ENCODE measurements at places on chromosomes 5 and 9. TPM values are rescaled to one million over a fixed set of nuclear protein-coding genes. Genes with fewer than 3 reads are reported as not detected.

- H3K27ac ChIP-seq, result peak overlapping the region; percentile 60
- no peaks in the 10 kb centered on the region for H3K27me3 ChIP-seq
- H3K4me3 ChIP-seq, result no peak overlapping the region
- no peaks in the 10 kb centered on the region for H3K36me3 ChIP-seq
Measured at GRCh38 chr9:27538647-27539046, 9.0 kb upstream of the MOB3B start.

GRCh38 chr5:127112347-127112864 lies 39.1 kb upstream of the C5orf63 start:
- DNase-seq, result no peak
- no peaks in the 10 kb centered on the region for H3K27me3 ChIP-seq
- no peaks in the 10 kb centered on the region for H3K36me3 ChIP-seq
- no peak overlapping the region for H3K27ac ChIP-seq
- H3K4me1 ChIP-seq, result no peaks in the 10 kb centered on the region
- no peak overlapping the region for H3K4me3 ChIP-seq

DNA sequence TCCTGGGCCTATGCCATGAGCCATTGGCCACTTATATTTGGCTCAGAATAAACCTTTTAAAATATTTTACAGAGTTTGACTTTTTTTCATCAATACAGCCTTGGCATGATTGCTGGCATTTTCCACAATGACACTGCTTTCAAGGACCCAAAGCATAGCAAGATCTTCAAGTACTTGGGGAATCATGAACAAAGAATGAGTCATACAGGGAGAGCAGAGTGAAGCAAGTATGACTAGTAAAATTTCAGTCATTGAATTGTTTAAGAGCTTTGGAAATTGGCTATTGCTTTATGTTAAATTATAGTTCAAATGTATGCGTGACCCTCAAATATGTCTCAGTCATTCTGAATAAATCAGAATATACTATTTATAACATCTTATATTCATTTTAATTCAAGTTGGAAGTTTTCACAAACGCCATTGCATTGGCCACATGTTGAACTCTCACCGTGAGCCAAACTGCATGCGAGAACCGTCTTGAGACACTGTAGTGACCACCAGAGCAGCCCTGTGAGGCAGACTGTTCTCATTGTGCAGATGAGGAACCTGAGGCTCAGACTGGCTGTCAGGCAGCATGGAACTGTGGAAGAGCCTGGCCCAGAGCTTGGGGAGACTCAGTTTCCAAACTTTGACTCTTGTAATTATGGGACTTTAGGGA lies 52.9 kb downstream of the GDNF start:
- DNase-seq, result no peak
- H3K27ac ChIP-seq, result no peak overlapping the region
- H3K4me1 ChIP-seq, result no peaks in the 10 kb centered on the region
- H3K27me3 ChIP-seq, result no peaks in the 10 kb centered on the region

- no peaks in the 10 kb centered on the region for H3K4me1 ChIP-seq
- H3K27ac ChIP-seq, result no peak overlapping the region
- no peak for DNase-seq
- H3K27me3 ChIP-seq, result no peaks in the 10 kb centered on the region
Measured at GRCh38 chr9:98917746-98918487, 25.8 kb upstream of the COL15A1 start.

DNA sequence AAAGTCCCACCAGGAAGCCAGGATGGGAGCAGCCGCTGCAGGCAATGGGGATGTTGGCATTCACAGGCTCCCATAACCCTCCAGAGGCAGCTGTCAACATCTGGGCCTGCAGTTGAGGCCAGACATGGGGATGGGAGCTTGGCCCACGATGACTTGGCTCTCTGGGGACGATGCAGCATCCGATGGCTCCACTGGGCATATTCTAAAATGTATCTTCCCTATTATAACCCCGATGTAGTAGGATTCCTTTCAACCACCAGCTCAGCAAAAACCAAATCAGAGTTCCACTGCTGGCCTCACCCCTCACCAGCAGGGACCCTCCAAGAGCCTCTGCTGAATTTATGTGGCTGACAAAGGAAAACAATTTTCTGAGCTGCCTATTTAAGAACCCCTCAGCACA lies 7.1 kb downstream of the SPRY4 start:
- H3K36me3 ChIP-seq, result no peaks in the 10 kb centered on the region
- no peak overlapping the region for H3K27ac ChIP-seq
- H3K4me3 ChIP-seq, result no peak overlapping the region
- peaks cover 6% of the 10 kb centered on the region for H3K4me1 ChIP-seq
- DNase-seq, result no peak

- H3K4me3 ChIP-seq, result no peak overlapping the region
- DNase-seq, result no peak
- H3K27me3 ChIP-seq, result no peaks in the 10 kb centered on the region
- H3K27ac ChIP-seq, result no peak overlapping the region
Measured at GRCh38 chr5:124044613-124045012, 532.6 kb downstream of the CSNK1G3 start.

- no peaks in the 10 kb centered on the region for H3K27me3 ChIP-seq
- no peaks in the 10 kb centered on the region for H3K36me3 ChIP-seq
- no peaks in the 10 kb centered on the region for H3K4me1 ChIP-seq
- H3K27ac ChIP-seq, result no peak overlapping the region
- DNase-seq, result no peak
Measured at GRCh38 chr5:175734016-175734415, 76.1 kb downstream of the HRH2 start.

DNA sequence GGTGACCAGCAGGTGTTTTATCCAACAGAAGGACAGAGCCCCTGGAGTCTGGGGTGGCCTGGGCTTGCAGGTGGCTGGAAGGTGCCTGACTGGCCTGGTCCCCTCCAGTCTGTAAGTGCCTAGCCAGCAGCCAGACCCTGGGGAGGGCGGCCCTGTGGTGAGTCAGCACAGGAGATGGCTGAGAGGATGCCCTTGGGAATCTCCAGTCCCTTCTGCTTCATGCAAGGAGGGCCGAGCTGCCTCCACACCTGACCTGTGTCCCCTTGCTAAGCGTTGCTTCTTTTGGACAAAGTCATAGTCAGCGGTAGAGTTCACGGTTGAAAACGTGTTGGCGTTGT lies 20.2 kb downstream of the OBP2B start:
- no peak overlapping the region for H3K4me3 ChIP-seq
- no peaks in the 10 kb centered on the region for H3K27me3 ChIP-seq
- no peak overlapping the region for H3K27ac ChIP-seq
- no peaks in the 10 kb centered on the region for H3K4me1 ChIP-seq
- H3K36me3 ChIP-seq, result no peaks in the 10 kb centered on the region

DNA sequence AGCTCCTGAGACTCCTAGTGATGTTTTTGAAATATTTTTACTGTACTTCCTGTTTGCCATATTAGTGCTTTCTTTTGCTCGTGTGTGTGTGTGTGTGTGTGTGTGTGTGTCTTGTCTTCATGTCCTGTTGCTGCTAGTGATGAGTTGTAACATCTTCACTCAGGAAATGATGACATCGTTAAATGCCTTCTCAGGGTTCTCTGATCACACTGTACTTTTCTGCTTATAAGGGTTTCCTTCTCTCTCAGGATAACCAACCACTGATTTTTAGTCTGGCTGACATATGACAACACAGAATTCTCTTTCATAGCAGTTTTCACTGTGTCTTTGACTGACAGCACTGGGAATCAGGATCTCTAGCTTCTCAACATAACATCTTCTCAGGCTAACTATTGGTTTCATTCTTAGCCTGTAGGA lies 16.1 kb downstream of the SV2C start:
- H3K27ac ChIP-seq, result no peak overlapping the region
- no peak overlapping the region for H3K4me3 ChIP-seq
- no peaks in the 10 kb centered on the region for H3K27me3 ChIP-seq
- DNase-seq, result no peak
- no peaks in the 10 kb centered on the region for H3K36me3 ChIP-seq

DNA sequence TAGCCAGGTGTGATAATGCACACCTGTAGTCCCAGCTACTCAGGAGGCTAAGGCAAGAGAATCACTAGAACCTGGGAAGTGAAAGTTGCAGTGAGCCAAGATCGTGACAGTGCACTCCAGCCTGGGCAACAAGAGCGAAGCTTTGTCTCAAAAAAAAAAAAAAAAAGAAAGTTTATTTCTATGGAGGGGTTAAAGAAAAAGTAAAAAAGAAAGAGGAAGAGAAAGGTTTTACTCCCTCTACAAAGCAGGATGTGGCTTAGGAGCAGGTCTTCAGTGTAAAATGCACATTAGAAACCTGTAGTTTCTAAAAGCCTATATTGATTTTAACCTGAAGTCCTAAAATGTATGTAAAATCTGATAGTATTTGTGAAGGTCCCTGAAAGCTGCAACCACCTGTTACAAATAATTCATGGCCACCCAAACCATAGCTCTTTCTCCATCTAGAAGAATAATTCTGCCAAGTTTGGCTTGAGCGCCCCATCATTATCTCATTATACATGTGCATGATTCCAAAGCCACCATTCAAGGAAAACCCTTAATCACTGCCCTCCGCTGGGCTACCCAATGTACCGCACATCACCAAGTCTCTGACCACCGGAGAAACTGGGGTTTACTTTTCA lies 3.4 kb downstream of the FNBP1 start:
- H3K27ac ChIP-seq, result peak overlapping the region; percentile 6
- DNase-seq, result no peak
- no peak overlapping the region for H3K4me3 ChIP-seq

DNA sequence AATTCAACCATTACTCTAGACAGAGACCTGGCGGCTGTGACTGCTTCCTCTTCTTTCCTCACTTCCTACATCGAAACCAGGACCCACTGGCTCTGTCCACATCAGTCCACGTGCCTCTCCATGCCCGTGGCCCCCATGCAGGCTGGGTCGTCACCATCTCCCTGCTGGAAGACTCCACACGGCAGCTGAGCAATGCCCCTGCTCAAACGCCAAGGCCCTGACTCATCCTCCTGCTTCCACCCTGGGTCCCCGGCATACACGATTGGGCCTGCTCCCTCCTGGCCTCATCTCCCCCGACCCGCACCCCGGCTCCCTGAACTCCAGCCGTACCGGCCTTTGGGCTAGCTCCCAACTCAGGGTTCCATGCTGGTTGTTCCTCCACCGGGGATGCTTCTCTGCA lies 67.2 kb upstream of the IER5L start:
- no peaks in the 10 kb centered on the region for H3K36me3 ChIP-seq
- no peak for DNase-seq
- H3K27me3 ChIP-seq, result no peaks in the 10 kb centered on the region
- no peak overlapping the region for H3K4me3 ChIP-seq

- no peak overlapping the region for H3K27ac ChIP-seq
- DNase-seq, result no peak
- H3K27me3 ChIP-seq, result no peaks in the 10 kb centered on the region
- H3K4me1 ChIP-seq, result no peaks in the 10 kb centered on the region
- H3K36me3 ChIP-seq, result no peaks in the 10 kb centered on the region
- no peak overlapping the region for H3K4me3 ChIP-seq
Measured at GRCh38 chr5:96611946-96612345, 50.2 kb upstream of the CAST start.

DNA sequence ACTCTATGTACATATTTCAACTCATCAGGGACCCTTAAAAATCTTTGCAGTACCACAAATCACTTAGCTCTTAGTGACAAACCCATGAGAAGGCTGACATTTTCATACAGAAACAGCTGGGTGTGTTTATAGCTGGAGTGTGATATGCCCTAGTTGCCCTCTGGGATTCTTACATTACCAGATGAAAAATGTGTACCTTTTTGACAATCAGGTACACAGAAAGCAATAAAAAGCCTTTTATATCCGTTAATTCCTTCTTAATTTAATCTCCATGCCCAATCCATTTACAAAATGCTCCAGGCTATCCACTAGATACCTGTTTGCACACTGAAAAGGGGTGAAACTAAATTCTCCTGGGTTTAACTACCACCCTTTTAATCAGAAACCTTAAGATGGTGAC lies 222.9 kb downstream of the KIAA0825 start:
- no peak overlapping the region for H3K4me3 ChIP-seq
- H3K4me1 ChIP-seq, result no peaks in the 10 kb centered on the region
- H3K27ac ChIP-seq, result no peak overlapping the region
- no peak for DNase-seq
- no peaks in the 10 kb centered on the region for H3K27me3 ChIP-seq

DNA sequence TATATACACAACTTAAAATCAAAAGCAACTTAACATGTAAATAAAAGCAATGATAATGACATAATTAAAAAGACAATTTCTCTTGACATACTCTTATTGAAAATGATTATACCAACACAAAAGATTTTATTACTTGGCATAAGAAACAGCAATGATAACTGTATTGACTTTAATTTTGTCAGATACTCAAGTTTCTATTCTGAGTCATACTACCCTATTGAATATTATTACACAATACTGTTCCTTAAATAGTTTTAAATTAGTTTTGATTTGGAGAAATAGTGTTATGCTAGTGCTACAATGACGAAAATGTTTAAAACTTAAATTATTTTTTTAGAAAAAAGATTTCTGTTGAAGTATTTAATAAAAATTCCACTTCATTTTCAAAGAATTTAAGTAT lies 1319.3 kb upstream of the C9orf72 start:
- no peak for DNase-seq
- no peaks in the 10 kb centered on the region for H3K4me1 ChIP-seq
- no peaks in the 10 kb centered on the region for H3K36me3 ChIP-seq
- no peak overlapping the region for H3K4me3 ChIP-seq
- H3K27ac ChIP-seq, result no peak overlapping the region
- H3K27me3 ChIP-seq, result no peaks in the 10 kb centered on the region

DNA sequence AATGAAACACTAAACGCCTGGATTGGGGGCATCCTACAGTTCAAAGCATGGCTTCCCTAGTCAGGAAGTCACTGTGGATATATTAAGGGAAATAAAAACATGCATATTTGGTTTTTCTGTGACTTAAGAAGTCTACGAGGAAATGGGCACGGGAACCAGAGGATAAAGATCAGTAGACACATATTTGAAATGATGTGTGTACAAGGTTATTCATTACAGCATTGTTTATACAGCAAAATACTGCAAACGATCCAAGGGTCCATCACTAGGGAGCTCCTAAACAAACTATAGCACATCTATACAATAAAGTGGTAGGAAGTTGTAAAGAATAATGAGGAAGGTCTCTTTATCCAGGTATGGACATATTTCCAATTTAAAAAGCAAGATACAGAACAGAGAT lies 71.8 kb downstream of the EFNA5 start:
- no peaks in the 10 kb centered on the region for H3K36me3 ChIP-seq
- no peaks in the 10 kb centered on the region for H3K4me1 ChIP-seq
- no peak overlapping the region for H3K27ac ChIP-seq
- DNase-seq, result no peak
- no peak overlapping the region for H3K4me3 ChIP-seq

DNA sequence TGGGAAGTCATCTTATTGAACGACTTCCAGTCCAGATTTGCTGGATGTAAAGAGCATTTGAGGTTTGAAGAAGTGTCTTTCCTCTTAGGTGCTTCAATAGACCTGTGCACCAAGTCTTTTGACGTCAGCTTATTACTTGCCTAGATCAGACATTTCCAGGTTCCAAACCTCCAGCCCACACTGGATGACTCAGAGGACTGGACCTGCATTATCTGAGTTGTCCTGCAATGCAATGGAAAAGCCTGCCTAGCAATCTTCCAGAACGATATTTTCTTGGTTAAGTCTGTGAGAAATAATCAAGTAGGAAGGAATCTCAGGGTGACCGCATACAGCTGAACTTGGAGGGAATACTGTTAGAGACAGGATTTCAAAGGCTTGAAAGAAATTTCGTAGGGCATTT lies 147.2 kb upstream of the MOCS2 start:
- DNase-seq, result no peak
- no peaks in the 10 kb centered on the region for H3K27me3 ChIP-seq
- H3K4me3 ChIP-seq, result no peak overlapping the region
- no peak overlapping the region for H3K27ac ChIP-seq

Gene RABL6
- 163 TPM for total RNA-seq

Gene SLC6A19
- total RNA-seq, result 56.2 TPM

Gene CBY3
- not detected for total RNA-seq

Gene ARHGEF28
- total RNA-seq, result 8.0 TPM

Gene PCDHGB5
- total RNA-seq, result 2.1 TPM

Data from colonic mucosa (tissue), 4 donors.